ENCODE measurements at places on chromosomes 16 and 17. TPM values are rescaled to one million over a fixed set of nuclear protein-coding genes. Genes with fewer than 3 reads are reported as not detected.

The TLCD3B gene
- total RNA-seq: 0.30 TPM

The PRAC1 gene
- total RNA-seq: not detected

The TBC1D3B gene
- total RNA-seq: 1.9 TPM

The TP53TG3F gene
- total RNA-seq: not detected

The KRT36 gene
- total RNA-seq: not detected

The SKAP1 gene
- total RNA-seq: not detected

The TBX2 gene
- 8.0 TPM for total RNA-seq

The TBC1D3K gene
- not detected for total RNA-seq

The NUDT7 gene
- total RNA-seq: 5.0 TPM

The VASN gene
- total RNA-seq: 8.0 TPM

The EME1 gene
- total RNA-seq: 15.6 TPM

The GPR179 gene
- total RNA-seq: 0.03 TPM
